CD4-positive, alpha-beta T cell treated with Interleukin-17A for 4 hours (primary cell): ENCODE measurements at places on chromosomes 1 and 21.

GRCh38 chr1:9193233-9193625 lies 41.3 kb upstream of the H6PD start:
- DNase-seq, result no peak

DNA sequence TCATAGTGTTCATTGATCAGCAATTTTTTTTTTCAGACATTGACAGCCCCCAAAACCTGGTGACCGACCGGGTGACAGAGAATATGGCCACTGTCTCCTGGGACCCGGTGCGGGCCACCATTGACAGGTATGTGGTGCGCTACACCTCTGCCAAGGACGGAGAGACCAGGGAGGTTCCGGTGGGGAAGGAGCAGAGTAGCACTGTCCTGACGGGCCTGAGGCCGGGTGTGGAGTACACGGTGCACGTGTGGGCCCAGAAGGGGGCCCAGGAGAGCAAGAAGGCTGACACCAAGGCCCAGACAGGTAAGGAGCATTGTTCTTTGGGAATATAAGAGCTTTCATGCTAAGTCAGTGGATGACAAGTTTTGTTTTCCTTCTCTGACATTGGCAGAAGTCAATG lies 49.3 kb downstream of the TNN start:
- no peak for DNase-seq

DNA sequence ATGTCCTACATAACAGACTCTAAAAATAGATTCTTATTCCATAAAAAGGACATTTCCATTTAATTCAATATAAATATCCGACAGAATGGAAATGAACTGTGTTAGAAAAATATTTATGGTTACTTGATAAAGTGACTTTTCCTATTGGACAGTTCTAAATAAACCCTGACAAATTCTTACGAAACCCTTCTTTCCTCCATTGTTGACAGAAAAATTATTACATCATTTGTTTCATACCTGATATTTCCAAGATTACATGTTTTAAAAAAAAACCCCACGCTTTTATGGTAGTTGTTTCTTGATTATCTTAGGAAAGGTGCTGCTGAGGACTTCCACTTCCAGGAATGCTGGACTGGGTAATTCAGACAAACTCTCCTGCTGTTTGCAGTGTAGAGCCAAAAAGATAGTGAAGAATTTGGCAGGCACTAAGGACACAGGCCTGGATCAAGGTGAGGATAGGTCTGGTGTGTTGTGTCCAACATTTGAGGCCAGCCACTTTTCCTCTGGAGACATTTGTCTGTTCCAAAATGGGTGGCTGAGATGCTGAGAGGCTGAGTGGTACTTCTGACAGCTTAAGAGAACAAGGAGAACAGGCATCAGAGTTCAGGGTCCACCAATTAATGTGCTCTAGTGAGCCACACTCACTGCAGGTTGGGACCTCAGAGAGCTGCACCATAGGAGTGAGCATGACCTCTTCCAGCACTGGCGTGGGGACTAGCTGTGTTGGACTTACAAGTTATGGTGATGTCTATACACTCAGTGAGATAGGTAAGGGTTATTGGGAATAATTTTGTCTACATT lies 7.0 kb upstream of the C1orf116 start:
- no peak for DNase-seq

DNA sequence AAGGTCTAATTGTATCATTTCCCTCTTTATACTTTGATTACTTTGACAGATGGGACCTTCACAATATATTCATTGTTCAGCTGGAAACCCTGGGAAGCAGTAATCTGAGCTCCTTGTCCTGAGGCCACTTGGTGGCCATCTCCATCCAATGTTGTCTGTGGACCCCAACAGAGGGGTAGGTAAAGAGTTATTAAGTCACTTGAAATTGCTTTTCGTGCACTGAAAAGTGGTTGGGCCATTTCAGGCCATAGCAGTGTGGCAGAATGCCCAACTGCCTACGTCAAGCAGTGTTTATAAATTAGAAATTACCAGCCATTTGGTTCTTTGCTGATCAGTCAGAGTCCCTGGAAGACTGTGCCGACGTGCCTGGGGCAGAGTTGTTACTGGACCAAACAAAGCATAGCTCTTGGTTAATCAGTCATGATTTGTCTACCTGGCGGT lies 308.3 kb upstream of the USP25 start:
- no peak for DNase-seq

DNA sequence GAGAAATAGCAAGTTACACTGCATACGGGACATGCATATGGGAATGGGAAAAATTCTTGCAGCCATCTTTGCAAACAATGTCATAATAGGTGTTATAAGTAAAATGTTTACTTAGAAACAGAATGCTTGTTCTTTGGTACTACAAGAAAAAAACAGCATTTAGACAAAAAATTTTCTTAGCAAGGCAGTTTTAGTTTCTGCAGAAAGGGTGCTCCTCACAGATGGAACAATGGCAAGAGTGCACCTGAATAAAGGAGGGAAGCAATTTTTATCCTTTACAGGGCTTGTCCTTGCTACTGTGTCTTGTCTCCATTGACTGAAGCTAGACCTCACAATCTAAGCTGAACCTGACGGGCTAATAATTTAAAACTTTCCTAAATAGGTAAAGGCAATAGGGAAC lies 79.2 kb upstream of the DESI2 start:
- DNase-seq, result no peak

DNA sequence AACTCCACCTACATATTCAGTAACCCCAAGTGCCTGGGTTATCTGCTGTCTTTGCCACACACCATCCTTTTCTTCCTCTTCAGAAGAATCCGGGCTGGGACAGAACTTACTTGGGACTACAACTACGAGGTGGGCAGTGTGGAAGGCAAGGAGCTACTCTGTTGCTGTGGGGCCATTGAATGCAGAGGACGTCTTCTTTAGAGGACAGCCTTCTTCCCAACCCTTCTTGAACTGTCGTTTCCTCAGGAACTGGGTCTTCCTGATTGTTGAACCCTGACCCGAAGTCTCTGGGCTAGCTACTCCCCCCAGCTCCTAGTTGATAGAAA lies 10.5 kb downstream of the CERS2 start:
- DNase-seq, result no peak

DNA sequence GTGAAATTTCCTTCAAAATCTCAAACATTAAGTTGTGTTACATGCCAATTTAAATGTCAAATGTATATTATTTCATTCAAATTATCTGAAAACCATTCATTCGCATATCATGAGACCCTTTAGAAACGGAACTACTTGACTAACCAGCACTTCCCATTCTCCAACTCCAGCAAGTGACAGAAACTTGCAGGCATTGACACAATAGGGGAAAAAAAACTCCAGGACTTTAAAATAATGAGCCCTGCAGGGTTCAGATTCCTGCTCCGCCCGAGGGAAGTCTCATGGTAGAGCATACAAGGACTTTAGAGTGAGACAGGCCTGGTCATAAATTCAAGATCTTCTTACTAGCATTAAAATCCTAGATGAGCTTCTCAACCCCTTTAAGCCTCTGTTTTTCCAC lies 138.9 kb downstream of the NR5A2 start:
- DNase-seq, result no peak

- DNase-seq, result no peak
These were observed 25.6 kb downstream of the RNF187 start for GRCh38 chr1:228512781-228513198.

GRCh38 chr21:34609244-34609932 lies 5.5 kb downstream of the RCAN1 start:
- no peak for DNase-seq

DNA sequence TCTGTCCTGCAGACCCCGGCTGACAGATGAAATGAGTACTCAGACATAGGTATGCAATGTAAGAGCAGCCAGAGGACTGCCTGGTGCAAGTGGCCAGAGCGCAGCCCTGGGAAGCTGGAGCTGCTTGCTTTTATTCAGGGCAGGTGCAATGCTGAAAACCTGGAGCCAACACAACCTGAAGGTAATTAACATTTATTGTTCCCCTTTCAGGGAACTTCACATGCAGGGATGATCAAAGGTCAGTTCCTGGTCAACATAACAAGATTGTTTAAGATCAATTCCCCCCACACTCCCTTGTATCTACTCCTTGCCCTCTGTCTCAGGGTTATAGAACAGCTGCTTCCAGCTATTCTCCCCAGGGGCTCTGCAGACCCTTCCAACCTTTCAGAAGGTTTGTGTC lies 48.7 kb upstream of the PRELP start:
- no peak for DNase-seq

DNA sequence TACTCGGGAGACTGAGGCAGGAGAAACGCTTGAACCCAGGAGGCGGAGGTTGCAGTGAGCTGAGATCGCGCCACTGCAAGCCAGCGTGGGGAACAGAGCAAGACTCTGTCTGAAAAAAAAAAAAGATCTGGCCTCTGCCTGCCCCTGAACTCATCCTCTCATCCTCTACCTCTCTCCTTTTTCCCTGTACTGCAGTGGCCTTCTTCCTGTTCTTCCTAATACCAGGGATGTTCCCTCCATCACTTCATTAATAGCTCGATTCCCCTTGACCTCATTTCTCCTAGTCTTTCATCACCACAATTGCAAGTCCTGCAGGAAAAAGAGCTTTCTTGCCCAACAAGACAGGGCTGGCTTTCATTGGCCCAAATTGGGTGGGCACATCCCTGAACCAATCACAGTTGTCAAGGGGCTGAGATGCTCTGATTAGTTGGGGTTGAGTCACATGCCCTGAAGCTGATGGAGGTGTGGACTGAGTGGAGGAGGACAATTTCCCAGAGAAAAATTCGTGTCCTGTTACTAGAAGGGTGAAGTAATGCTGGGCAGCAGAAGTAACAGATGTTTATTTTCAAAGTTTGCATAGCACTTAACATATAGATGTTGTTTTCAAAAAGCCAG lies 86.8 kb upstream of the PUM1 start:
- no peak for DNase-seq

- no peak for DNase-seq
These were observed 333.1 kb upstream of the CHRM3 start for GRCh38 chr1:239053279-239053678.

- DNase-seq, result no peak
These were observed 156.0 kb upstream of the PTBP2 start for GRCh38 chr1:96565546-96565945.

DNA sequence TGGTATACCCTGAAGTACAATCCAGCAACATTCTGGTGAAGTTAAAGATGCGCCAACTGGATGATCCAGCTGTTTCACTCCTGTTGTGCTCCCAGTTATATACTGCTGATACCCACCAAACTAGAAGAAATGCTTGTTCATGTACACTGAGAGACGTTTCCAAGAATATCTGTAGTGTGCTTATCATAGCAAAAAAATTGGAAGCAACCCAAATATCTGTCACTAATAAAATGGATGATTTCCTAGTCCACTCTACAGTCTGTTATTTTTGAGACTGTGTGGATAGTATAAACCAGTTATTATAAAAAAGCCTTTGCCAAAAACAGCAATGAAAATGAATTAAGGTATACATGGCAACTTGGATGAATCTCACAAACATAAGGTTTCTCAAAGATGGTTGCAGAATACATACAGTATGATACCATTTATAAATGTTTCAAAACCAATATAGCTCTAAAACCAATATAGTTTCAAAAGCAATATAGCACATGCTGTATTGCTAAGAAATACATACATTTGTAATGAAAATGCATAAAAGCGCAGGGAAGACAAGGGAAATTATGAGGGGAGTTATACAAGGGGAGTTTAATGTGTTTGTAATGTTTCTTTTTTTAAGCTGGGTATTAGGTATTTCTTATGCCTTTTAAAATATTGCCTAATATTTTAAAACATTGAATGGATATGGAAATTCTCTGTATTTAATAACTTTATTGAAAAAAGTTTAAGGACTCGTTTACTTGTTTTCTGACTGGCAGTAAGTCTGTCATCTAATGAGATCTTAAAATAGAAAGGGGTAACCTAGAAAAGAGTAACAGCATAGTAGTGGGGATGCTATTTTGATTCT lies 36.5 kb downstream of the GPSM2 start:
- DNase-seq, result no peak

GRCh38 chr1:93980320-93981273 lies 71.4 kb upstream of the GCLM start:
- DNase-seq, result no peak
